Brain microvascular endothelial cell (primary cell): ENCODE measurements at places on chromosomes 16 and 17.

- no peak for DNase-seq
Observed at GRCh38 chr17:76969598-76970172, 101.5 kb downstream of the MGAT5B start.

GRCh38 chr17:4108397-4108796 lies 34.4 kb downstream of the ZZEF1 start:
- DNase-seq = no peak

- no peak for DNase-seq
Observed at GRCh38 chr17:65314212-65314611, 177.0 kb downstream of the RGS9 start.

GRCh38 chr17:32495359-32496231 lies 8.8 kb downstream of the CDK5R1 start:
- DNase-seq = no peak

- DNase-seq = no peak
Observed at GRCh38 chr16:86052115-86052670, 153.2 kb downstream of the IRF8 start.

DNA sequence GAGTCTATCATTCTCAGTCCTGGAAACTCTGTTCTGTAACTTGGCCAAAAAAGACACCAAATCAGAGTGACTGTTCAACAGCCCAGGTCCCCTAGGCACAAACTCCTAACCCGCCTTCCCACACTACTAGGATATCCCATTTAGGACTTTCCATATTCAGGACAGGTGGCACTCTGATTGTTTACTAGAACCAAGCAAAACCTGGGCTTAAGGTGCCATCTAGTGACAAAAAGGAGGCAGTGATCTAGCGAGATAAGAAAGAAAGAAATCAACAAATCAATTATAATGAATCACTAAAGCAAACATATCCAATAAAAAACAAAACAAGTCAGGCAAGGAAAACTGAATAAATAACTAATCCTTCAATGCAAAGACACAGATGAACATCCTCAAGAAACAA lies 203.9 kb downstream of the CEP112 start:
- peak; percentile 39 for DNase-seq

- no peak for DNase-seq
Observed at GRCh38 chr17:69031839-69032238, 28.9 kb downstream of the ABCA9 start.

DNA sequence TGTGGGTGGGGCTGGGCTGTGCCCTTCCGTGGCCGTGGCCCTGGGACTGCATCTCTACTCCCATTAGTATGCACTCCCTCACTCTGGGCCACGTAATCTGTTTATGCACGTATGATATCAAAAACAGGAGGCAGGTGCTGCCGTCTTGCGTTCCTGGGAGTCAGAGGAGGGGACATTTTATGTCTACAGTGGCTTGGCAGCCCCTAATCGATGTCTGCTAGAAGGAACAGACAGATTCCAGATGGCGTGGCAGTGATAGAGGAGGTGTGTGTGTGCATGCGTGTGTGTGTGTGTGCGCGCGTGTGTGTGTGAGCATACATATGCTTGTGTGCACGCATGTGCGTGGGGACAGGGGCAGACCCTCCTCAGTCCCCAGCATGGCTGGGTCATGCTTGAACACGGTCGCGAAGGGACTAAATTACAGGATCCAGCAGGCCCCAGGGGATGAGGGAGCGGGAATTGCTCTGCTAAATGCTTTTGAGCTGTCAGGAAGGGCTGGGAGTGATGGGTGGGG lies 44.7 kb downstream of the SREBF1 start:
- DNase-seq = no peak

DNA sequence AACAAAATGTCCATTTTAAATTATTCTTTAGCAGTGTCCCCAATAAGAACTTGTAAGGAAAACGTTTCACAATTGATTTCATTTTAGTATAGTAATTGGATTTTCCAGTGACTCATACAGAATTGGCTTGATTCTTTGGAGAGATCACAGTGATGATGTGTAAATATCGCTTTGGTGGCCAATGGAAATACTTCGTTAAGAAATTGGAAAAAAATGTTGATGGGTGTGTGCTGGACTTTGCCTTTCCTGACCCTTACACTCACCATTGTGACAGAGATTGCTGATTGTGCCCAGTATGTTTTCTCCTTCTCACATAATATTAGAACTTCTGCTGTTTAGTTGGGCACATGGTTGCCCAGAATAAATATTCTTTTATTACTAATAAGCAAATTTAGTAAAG lies 7.4 kb upstream of the EFCAB13 start:
- no peak for DNase-seq

DNA sequence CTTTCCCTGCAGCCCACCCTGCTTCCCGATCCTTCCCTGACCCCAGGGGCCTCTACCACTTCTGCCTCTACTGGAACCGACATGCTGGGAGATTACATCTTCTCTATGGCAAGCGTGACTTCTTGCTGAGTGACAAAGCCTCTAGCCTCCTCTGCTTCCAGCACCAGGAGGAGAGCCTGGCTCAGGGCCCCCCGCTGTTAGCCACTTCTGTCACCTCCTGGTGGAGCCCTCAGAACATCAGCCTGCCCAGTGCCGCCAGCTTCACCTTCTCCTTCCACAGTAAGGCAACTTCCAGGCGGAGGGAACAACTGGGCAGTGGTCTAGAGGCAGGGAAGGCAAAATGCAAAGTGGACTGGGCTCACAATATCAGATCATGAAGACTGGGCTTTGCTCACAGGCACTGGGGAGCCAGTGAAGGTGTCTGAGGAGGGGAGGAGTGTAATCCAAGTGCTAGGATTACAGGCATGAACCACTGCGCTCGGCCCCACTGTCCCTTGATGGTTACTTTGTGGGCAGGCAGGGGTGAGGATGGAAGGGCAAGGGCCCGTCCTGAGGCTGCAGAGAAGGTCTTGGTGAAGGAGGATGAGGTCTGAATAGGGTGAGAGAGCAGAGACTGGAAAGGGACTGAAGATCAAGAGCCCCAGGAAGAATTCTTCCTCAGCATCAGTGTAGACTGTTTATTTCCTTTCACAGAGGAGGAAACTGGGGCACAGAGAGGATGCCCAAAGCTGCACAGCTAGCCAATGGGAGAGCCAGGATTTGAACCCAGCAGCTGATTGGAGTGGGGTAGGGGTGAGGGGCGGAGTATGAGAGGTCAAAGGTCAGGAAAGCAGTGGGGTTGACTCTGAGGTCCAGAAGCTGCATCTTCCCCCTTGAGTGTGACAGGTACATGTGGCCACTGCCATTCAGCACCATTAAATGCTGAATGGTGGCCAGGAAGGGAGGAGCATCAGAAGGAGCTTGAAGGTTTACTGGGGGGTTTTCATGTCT lies 16.5 kb upstream of the ADGRG3 start:
- no peak for DNase-seq

DNA sequence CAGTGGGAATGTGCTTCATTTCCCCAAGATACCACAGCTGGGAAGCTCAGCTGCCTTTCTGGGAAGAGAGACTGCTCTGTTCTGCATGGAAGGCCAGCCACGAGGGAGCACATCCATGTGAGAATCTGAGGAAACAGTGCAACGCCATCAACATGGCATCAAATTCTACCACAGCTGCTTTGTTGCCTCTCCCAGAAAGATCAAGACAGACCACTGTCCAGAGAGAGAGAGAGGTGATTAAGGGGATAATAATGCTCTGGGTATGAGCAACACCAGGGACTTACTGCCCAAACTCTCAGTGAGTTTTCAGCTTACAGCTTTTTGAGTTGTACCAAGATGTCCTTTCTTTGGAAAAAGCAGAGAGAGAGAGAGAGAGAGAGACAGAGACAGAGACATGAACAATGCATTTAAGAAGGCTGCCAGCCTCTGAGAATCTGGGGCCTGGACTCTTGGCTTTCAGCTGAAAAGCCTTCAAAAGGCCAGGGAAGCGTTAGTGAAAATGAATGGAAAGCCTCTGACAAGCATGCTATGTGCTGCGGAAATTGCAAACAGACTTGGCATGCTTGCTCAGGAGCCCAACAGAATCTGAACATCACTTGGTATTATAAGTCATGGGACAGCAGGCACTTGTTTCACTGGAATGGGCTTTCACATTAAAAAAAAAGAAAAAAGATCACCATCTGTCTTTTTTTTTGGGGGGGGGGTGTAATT lies 223.1 kb downstream of the MAP2K6 start:
- DNase-seq = peak; percentile 8

DNA sequence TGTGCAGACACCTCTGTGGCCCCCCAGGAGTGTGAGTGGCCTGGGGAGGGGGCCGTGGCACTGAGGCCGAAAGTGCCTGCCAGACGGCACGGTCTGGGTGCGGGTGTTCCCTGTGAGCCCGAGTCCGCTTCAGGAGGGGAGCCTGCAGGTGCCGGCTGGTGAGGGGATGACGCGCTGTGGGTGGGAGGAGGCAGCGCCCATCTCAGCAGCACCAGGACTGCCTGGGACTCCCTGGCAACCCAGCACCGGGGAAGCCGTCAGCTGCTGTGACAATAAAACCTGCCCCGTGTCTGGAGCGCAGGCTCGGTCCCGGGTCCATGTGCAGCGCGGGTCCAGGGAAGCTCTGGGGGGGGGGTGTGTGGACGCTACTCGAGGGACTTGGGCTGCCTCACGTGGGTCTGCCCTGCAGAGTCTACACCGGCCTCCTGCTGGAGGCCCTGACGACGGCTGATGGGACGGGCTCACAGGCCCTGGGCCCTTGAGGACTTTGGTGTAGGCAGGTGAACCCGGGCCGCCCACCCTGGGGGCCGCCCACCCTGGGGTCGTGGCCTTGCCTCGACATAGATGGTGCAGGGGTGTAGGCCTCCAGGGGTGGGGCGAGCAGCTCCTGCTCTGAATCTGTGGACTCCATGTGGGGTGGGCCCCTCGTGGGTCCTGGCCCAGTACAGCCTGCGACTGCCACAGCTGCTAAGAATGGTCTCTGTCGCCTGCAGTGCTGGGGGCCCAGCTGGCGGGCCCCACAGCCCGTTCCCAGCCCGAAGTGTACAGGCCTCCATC lies 5.9 kb upstream of the RAB40C start:
- DNase-seq = no peak

GRCh38 chr16:74862743-74863244 lies 88.2 kb upstream of the FA2H start:
- peak; percentile 34 for DNase-seq

DNA sequence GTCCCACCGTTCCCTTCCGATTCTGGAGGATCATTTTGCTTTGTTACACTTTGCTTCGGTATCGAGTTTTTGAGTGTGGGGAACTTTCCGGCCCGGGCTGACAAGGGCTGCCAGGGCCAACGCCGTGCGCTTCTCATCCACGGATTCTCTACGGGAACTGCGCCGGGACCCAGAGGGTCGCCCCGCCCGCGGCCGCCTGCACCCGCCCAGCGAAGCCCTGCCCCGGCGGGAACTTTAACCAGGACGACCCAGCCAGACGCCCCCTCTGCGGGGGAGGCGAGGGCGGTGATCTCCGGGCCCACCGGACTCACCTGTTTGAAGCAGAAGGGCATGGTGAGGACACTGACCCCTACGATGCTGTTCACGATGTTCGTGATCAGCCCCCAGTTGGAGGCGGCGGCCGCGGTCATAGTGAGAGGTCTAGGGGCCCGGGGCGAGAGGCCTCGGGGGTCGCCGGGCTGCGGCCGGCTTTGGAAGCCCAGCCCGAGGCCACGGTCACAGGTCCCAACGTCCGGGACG lies 536 bp downstream of the SLC38A10 start:
- DNase-seq = peak; percentile 3

DNA sequence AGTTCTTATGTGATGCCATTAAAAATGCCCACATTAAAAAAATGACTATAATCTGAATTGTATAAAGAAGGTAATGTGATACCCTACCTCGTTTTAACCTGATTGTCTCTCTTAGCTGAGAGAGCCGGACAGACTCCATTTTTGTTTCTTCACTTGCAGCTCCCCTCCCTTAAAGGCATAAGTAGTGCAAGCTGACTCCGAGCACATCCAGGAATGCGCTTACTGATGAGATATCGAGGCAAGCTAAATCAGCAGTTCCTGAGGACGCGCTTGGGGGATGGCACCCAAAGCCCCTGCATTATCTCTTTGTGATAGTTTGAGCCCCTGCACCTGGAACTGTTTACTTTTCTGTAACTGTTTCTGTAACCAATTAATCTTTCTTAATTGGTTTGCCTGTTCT lies 6.3 kb downstream of the KRT24 start:
- DNase-seq = no peak

GRCh38 chr16:81717662-81718189 lies 61.4 kb upstream of the PLCG2 start:
- DNase-seq = no peak

DNA sequence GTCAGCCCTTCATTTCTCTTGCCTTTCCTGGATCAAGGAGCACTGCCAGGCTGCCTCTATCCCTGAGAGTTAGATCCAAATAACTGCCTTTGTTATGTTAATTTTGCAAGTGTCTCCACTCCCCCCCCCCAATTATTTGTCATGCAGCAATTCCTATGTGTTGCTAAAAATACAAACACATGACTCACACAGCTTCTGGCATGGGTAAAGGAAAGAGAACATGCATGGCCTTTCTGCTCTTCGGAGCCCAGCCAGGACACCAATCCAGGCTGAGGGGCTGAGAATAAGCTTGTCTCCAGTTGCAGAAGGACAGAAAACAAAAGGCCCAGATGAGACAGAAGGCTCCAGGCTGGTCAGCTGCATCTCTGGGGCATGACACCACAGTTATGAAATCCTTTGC lies 148.0 kb upstream of the TNRC6C start:
- peak; percentile 35 for DNase-seq

DNA sequence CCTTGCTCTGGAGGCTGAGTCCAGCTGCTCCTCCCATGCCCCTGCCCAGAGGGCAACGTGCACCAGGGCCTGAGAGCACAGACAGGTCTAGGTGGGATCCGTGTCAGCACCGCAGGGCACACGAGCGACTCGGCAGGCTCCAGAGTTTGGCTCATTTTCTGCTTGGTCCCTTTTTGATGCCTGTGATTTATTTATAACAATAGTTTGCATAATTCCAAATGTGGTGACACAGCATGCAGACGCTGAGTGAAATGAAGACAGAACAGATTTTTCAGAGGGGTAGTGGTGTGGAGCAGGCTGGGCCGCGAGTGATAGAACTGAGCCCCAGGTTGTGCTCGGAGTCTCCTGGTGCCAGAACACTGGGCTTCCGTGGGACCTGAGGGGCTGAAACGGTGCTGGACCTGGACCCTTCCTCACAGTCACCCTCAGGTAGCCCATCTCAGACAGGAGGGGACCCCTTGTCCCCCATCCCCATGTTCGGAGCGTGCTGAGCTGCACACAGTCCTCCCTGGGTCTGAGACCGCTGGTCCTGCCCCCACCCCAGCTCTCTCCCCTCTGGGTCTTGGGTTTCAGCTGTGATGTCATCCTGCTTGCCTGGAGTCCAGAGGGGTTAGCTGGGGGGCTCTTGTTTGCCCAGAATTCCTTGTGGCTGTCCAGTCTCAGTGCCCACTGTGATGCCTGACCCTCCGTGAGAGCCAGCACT lies 95.9 kb downstream of the METRNL start:
- DNase-seq = no peak
